RCC 7860 (cell line): ENCODE measurements at places on chromosomes 11 and 22.

- no peak for DNase-seq
Measured at GRCh38 chr11:88015170-88015569, 160.1 kb downstream of the RAB38 start.

- DNase-seq, result no peak
Measured at GRCh38 chr22:27723158-27723557, 78.4 kb downstream of the MN1 start.

- no peak for DNase-seq
Measured at GRCh38 chr11:26847459-26847858, 125.6 kb upstream of the SLC5A12 start.

DNA sequence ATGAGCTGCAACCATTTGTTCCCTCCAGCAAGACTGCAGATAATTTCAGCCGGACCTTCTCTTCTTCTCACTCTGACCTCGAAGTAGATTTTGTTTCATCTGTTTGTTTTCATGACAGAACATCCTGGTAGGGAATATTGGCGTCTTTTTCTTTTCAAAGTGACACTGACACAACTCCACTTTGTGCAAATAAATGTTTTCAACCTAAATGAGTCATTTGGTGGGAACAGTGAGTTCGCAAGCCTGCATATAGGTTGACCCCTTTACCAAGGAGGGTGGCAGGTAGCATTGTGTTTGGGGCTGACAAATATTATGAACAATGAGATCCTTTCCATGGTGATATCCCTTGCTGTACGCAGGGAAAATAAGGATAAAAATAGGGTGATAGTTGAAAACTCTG, 55.0 kb downstream of the LARGE1 start:
- DNase-seq, result no peak

- DNase-seq, result no peak
Measured at GRCh38 chr11:74683279-74683871, 47.9 kb downstream of the CHRDL2 start.

- no peak for DNase-seq
Measured at GRCh38 chr11:16612566-16613261, 125.7 kb upstream of the C11orf58 start.

DNA sequence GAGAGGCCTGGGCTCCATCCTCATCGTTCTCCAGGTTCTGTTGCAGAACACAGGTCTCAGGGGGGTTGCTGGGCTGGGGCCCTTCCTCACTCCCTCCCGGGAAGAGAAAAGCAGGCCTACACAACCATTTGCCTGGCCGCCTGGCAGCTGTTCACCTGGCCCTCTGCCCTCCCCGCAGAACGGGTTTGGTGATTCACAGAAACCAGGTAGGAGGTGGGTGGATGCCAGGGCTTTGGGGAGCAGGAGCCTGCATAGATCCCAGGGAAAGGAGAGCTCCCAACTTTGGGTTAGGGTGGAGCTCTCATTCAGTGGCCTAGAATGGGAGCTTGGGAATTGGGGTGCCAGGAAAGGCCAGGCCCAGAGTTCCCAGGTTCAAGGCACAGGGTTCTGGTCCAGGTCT, 995 bp downstream of the TMEM134 start:
- no peak for DNase-seq

- no peak for DNase-seq
Measured at GRCh38 chr11:65609665-65610064, 4.4 kb downstream of the MAP3K11 start.

DNA sequence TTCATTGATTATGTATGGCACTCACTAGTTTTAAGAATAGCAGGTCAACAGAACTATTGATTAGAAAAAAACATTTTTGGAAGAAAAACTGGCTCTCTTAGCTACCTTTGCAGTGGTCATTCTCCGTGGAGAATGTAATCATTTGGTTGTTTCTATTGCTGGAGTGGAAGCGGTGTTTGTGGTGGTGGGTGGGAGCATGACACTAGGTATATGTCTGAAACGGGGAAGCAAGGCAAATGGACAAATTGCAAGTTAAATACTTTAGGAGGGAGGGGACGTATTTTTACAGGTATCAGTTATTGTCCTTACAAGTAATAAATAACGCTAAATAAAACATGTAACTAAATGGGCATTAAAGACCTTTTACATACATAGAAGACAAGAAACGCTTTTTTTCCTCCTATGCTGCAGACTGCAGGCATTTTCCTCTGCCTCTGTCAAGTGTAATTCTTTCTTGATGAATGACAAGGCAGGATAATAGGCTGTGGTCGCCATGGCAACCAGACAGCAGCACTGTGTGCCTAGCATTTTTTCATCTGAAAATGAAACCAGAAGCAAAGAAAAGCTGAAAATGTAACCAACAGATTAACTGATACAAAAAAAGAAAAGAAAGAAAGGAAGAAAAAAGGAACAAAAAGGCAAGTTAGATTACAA, 46.2 kb downstream of the BLID start:
- DNase-seq, result peak; percentile 21

DNA sequence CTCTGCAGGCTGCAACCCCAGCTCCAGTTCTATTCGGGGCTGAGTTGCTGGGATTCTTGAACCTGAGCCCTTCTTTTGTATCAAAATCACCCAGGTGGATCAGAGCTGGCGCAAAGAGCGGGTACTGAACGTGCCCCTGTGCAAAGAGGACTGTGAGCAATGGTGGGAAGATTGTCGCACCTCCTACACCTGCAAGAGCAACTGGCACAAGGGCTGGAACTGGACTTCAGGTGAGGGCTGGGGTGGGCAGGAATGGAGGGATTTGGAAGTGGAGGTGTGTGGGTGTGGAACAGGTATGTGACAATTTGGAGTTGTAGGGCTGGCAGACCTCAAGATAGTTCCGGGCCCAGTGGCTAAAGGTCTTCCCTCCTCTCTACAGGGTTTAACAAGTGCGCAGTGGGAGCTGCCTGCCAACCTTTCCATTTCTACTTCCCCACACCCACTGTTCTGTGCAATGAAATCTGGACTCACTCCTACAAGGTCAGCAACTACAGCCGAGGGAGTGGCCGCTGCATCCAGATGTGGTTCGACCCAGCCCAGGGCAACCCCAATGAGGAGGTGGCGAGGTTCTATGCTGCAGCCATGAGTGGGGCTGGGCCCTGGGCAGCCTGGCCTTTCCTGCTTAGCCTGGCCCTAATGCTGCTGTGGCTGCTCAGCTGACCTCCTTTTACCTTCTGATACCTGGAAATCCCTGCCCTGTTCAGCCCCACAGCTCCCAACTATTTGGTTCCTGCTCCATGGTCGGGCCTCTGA, 3.8 kb downstream of the FOLR1 start:
- DNase-seq, result no peak

DNA sequence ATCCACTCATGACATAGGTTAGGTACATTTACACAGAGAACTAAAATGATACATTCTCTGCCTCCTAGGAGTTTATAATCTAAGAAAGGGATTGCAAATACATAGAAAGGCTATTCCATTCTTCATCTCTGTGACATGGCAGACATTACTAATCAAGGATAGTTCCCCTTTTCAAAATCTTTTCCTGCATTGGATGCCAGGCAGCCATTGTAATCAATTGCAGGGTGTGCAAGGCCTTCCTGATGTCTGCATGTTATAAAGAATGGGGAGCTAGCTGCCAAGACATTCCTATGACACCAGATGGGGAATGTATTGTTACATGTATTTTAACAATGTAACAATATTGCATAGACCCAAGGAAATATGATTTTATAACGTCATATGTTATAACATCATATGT, 82.0 kb downstream of the KIRREL3 start:
- DNase-seq, result no peak

DNA sequence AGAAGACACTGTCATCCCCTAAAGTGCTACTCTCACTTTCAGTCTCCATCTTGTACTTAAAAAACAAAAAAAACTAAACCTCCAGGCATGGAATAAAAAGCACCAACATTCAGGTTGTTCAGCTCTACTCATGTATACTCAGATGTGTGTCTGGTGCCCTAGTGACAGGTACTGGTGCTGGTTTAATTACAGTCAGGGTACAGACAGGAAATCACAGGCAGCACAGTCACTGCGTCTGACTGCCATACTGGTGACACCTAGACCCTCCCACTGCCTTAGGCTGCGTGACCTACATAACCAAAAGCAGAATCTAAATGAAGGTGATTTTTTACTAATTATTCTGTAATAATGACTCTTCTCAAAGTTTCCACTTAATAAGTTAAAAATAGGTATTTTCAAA, at the start of gene ARHGAP32:
Gene ARHGAP32, minus strand, starts transcription at position 176 of the 400 bp plus-strand sequence. Its CDS starts 127 bp downstream, at position 49.
- no peak for DNase-seq

DNA sequence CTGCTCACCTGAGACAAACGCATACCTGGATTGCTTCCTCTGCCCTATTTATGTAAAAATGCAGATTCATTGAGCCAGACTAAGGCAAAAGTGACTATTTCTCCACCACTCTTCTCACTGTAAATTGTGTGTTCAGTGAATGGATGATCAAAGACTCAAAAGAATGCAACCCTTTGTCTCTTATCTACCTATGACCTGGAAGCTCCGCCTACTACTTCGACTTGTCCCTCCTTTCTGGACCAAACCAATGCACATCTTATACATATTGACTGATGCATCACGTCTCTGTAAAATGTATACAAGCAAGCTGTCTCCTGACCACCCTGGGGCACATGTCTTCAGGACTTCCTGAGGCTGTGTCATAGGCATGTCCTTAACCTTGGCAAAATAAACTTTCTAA, 418.0 kb upstream of the SYN3 start:
- no peak for DNase-seq

- no peak for DNase-seq
Measured at GRCh38 chr11:90309693-90310092, 86.8 kb upstream of the CHORDC1 start.

- DNase-seq, result no peak
Measured at GRCh38 chr22:19940536-19941364, 822 bp upstream of the COMT start.

GRCh38 chr22:33921525-33922348, 1.5 kb upstream of the LARGE1 start:
- no peak for DNase-seq

DNA sequence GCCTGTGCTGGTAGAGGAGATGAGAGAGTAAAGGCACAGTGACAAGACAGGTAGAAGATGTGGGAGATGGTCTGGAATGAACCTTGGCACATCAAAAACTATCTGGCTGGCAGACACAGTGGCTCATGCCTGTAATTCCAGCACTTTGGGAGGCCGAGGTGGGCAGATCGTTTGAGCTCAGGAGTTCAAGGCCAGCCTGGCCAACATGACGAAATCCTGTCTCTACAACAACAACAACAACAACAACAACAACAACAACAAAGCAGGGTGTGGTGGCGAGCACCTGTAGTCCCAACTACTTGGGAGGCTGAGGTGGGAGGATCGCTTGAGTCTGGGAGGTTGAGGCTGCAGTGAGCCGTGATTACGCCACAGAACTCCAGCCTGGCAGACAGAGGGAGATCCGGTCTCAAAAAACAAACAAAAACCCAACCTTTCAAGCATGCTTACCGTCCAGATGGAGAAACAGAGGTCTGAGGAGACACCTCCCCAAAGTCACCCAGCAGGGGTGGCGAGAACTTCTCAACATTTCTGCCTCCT, 11.8 kb downstream of the KCTD21 start:
- DNase-seq, result no peak

DNA sequence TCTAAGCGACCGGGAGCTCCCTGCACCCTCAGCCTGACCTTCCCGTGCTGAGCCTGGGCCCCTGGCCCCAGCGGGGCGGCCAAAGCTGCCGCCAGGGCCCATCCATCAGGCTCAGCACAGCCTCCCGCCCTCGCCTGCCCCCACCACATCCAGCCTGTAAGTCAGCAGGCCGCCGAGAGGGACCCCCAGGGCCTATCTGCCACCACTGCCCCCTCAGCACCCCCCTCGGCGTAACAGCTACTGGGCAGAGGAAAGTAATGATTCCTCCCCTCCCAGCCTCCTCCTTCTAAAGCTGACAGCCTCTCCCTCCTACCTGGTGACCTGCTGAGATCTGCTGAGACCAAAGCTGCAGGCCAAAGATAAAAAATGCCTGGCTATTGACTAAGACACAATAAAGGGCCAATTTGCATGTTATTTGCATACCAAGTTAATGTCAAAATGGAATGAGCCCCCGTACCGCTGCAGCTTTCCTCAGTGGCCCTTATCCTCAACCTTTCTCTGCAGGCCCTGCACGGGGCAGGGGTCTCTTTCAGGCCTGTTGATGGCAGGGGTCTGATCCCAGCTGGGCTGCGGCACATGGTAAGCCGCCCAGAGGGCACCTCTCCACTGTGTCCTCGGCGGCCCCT, 51.6 kb downstream of the RPUSD4 start:
- no peak for DNase-seq

GRCh38 chr22:23828800-23829680, 9.8 kb downstream of the DERL3 start:
- DNase-seq, result no peak

DNA sequence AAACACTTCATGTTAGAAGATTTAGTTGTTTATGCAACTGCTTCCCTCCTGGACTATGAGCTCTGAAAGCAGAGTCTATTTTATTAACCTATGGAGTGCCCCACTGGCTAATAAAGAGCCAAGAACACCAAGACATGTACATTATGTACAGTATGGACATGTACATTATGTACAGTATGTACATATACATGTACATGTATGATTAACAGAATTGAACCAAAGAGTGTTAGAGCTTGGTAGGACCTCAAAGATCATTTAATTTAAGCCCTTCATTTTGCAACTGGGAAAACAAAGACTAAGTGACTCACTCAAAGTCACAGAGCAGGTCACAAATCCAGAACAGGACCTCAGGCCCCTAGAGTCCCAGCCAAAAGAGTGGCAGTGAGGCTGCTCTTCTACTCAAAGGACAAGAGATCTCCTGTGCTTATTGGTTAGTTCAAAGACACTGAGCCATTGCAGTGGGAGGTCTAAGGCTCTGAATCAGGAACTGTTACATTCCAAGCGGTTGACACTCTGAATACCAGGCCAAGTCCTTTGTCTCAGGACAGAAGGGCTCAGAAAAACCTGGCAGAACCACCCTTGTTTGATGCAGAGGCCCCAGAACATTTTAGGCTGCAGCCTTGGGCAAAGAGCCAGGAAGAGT, 103.8 kb downstream of the FAM168A start:
- DNase-seq, result peak; percentile 38

DNA sequence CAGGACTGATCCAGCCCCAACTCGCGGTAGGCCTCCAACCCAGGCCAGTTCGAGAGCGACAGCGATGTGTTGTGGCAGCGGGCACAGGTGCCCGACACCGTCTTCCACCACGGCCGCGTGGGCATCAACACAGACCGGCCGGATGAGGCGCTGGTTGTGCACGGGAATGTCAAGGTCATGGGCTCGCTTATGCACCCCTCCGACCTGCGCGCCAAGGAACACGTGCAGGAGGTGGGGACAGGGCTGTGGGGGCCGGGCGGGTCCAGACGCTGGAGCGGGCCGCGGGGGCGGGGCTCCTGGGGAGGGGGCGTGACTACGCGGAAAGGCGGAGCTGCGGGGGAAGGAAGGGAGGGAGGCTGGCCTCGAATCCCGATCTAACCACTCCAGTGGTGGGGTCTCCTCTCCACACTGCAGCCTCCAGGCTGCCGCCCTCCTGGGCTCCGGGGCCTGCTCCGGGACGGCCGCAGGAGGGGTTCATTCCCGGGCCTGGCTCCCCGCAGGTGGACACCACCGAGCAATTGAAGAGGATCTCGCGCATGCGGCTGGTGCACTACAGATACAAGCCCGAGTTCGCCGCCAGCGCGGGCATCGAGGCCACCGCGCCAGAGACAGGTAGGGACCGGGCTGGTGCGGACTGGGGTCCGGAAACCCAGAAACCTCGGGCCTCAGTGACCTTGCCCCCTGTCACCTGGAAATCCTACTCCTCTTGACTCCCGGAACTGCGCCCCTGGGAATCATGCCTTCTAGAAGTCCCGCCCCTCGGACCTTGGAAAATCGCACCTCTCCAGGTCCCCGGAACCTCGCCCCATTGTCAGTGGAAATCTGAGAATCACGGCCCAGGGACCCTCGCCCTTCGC, 14.9 kb downstream of the TMEM258 start:
- no peak for DNase-seq

GRCh38 chr11:21038801-21039200, 369.4 kb downstream of the NELL1 start:
- no peak for DNase-seq
